ENCODE measurements at places on chromosomes 1 and 21.

- no peak for DNase-seq
These were observed 58.0 kb downstream of the MDM4 start for GRCh38 chr1:204574016-204574864.

GRCh38 chr1:236122176-236122575 lies 20.2 kb upstream of the GPR137B start:
- no peak for DNase-seq

- no peak for DNase-seq
These were observed 40.3 kb downstream of the LRRN2 start for GRCh38 chr1:204645251-204645650.

- DNase-seq, result no peak
These were observed 2.7 kb downstream of the DDX20 start for GRCh38 chr1:111758373-111758772.

DNA sequence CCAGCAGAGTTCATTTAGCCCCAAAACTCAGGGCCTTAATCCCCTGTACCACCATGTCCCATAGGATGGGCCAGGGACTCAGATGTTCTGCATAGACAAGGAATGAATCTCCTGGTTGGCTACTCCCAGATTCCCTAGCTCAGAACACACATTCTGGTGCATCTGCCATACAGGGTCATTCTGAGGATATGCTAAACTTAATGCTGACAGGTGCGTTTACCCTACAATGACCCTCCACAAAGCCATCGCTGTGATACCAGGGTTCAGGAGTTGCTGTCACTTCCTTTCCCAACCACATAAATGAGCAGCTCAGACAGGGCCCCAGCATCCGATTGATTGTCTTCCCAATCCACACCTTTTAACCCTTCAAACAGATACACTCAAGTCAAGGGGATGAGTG lies 32.0 kb upstream of the HHAT start:
- no peak for DNase-seq

- DNase-seq, result no peak
These were observed 62.3 kb downstream of the GON4L start for GRCh38 chr1:155794605-155795245.

DNA sequence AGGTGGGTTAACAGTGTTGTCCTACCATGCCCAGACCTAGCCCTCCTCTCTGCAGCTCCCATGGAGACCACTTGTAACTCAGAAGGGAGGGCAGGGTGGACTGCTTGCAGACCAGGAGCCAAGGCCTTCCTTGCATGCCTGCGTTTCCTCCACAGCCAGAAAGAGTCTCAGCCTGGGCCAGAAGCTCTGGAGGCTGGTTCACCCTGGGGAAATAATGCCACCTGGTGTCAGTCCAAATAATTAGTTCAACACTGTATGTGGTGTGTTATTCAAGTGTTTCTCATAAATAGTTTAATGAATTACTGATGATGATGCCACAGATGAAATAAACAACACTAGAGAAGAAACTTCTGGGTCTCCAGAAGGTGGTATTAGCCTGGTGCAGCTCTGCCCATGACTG lies 16.9 kb upstream of the VANGL1 start:
- no peak for DNase-seq

- no peak for DNase-seq
These were observed 51.3 kb downstream of the CAPN9 start for GRCh38 chr1:230798491-230798890.

GRCh38 chr1:39474810-39475209 lies 16.6 kb upstream of the BMP8A start:
- DNase-seq, result no peak

DNA sequence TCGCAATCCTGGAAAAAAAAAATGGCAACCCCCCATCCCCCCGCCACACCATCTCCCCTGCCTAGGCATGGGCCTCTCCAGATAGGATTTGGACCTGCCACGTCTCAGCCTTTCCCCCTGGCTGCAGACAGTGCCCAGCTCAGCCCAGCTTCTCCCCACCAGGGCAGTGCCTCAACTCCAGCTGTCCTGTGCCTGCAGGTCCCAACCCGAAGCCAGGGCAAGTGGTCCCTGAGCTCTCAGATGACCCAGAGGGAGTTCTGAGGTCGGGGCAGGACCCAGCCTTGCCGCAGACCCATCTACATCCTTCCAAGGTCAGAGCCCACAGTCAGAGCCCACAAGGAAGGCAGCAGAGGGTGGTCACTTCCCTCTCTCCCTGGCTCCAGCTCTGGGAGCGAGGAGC lies 86.7 kb upstream of the POU3F1 start:
- no peak for DNase-seq

- DNase-seq, result no peak
These were observed 110.4 kb upstream of the IFFO2 start for GRCh38 chr1:19066874-19067181.

GRCh38 chr1:15323351-15323988 lies 76.4 kb downstream of the FHAD1 start:
- peak; percentile 55 for DNase-seq

DNA sequence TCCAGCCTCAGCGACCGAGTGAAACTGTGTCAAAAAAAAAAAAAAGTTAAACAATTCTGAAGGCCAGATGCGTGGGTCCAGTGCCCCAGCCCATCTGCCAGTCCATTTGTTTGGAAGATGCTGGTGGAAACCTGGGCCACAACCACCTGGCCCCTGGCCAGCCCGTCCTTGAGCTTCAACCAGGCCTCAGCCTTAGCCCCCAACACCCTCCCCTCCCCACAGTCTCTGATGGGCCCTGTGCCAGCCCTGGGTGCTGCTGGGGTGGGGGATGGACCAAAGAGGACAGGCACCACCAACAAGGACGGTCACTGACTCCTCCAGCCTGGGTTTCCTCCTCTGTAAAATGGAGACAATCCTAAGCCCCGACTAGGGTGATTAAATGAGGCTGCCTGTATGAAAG lies 19.6 kb upstream of the PLEKHG5 start:
- DNase-seq, result no peak

GRCh38 chr1:111162488-111162880 lies 22.5 kb downstream of the CEPT1 start:
- DNase-seq, result no peak

GRCh38 chr1:97042551-97042950 lies 321.0 kb downstream of the PTBP2 start:
- no peak for DNase-seq

DNA sequence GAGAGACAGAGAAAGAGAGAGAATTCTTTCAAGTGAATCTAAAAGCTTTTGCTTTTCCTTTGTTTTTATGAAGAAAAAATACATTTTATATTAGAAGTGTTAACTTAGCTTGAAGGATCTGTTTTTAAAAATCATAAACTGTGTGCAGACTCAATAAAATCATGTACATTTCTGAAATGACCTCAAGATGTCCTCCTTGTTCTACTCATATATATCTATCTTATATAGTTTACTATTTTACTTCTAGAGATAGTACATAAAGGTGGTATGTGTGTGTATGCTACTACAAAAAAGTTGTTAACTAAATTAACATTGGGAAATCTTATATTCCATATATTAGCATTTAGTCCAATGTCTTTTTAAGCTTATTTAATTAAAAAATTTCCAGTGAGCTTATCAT lies 117.6 kb downstream of the PTPRC start:
- no peak for DNase-seq

- no peak for DNase-seq
These were observed 5.5 kb downstream of the MFSD2A start for GRCh38 chr1:39960431-39960958.

- DNase-seq, result peak; percentile 84
These were observed 41.8 kb upstream of the PWP2 start for GRCh38 chr21:44065428-44065827.

- no peak for DNase-seq
These were observed 31.7 kb downstream of the CCDC190 start for GRCh38 chr1:162829268-162829667.

- no peak for DNase-seq
These were observed 11.9 kb downstream of the PIGV start for GRCh38 chr1:26799479-26800142.

DNA sequence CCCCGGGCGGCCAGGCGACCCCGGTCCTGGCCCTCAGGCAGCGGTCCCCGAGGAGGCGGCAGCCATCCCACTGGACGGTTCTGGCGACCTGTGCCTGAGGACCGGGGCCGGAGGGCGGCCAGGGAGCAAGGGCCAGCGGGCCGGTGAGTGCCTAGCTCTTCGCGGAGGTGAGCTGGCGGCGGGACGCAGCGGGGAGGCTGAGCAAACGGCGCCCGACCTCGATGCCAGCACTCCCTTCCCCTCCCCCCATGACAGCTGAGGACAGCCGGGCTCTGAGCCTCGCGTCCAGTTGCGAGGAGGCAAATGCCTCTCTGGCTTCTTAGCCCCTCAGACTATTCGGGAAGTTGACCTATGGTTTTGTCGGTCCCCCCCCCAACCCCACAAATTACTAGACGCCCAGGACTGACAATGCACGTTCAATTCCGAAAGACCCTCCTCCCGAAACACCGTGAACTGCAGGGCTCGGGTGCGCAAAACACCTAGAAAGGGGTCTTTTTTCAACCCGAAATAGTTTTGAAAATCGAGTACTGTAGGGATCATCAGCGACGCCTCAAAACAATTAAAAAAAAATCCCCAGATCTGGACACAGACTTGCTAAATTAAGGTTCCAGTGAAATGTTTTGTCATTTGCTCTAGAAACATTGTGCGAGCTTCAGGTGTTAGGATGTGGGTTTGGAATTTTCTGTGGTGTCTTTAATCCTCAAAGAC lies 8.3 kb downstream of the CDKN2C start:
- no peak for DNase-seq

DNA sequence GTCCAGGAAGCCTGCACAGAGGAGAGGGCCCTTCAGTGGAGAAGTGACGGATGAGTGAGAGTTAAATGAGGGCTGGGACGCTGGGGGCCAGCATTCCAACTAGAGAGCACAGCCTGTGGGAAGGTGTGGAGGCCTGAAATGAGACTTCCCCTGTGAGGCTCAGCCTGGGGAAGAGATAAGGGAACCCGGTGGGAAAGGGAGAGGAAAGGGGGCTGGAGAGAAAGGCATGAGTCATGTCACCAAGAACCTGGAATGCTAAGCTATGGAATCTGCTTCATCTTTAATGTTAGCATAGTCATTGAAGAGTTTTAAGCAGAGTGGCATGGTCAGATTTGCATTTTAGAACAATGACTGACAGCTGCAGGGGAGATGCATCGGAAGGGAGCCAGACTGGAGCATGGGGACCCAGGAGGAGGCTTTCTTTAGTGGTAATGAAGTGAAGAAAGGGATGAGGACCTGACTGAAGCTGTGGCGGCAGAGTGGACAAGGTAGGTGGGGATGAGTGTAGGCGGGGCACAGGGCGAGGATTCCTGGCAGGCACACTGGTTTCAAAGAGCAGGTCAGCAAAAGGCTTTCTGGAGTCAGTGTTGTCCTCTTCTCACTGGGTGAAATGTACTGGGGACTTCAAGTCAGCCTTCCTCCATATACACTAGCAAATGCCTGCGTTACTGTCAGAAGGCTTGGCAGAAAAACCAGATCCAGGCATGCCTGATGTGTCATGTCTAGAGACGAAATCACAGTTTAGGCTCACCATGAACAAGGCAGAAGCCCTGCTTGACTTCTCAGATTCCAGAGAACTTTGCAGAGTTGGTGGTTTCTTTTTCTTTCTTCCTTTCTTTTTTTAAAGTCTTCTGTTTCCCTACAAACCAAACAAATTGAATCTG lies 8.0 kb downstream of the RGL1 start:
- DNase-seq, result no peak

- DNase-seq, result no peak
These were observed 18.9 kb upstream of the OR10J5 start for GRCh38 chr1:159554696-159555095.

DNA sequence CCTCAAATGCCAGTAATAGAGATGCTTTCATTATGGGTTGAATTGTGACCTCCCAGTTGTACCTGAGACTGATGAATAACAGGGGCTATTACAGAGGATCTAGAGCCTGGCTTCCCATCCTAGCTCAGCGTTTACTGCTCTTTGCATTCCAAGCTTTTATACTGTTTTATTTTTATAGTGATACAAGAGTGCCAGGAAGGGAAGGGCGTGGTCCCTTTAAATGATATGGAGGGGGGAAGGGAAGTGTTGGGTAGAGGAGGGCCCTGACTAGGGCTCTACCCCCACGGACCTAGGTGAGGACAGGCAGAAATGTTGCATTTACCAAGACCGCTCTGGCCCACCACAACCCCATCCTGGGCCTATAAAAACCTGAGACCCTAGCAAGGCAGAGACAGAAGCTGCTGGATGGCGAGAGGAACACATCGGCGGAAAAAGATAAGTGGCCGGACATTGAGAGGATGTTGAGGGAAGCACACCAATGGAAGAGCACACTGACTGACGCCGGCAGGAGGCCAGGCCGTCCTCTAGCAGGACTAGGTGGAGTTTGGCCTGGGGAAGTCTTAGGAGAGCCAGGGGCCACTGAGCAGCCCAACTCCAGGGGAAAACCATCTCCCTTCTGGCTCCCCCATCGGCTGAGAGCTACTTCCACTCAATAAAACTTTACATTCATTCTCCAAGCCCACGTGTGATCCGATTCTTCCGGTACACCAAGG lies 1025.9 kb downstream of the TTLL7 start:
- no peak for DNase-seq

DNA sequence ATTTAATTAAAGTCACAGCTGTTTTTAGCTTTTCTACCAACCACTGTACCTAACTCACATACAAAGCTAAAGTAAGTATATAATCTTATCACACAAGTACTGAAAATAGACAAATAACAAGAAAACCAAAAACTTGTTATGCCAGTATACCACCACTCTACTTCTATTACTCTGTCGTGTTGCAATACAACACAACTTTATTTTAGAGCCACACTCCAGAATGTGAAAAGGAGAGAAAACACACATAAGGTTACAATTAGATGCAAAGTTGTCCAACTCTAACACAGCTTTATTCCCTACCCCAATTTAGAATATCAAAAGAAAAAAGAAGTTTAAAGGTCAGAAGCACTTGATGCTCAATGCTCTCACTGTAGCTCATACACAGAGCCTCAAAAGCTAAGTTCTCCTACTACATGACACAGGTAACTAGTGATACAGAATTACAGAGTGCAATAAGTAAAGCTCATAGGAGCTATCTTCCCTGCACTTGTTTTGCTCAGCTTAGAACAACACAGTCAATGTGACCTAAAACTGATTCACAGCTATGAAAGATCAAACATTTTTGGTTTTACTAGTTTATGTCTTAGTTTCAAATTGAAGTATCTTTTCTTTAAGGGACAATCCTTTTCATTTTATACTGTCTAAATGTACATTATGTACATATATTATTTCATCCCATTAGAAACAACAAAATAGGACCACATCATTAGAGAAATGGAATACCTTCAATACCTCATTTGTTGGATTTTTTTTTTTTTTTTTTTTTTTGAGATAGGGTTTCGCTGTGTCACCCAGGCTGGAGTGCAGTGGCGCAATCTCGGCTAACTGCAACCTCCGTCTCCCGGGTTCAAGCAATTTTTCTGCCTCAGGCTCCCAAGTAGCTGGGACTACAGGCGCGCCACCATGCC lies 29.2 kb downstream of the EYA3 start:
- no peak for DNase-seq

- no peak for DNase-seq
These were observed 95.8 kb downstream of the OBSCN start for GRCh38 chr1:228303596-228303995.

- no peak for DNase-seq
These were observed 88.4 kb upstream of the PDE4B start for GRCh38 chr1:65704318-65704717.

DNA sequence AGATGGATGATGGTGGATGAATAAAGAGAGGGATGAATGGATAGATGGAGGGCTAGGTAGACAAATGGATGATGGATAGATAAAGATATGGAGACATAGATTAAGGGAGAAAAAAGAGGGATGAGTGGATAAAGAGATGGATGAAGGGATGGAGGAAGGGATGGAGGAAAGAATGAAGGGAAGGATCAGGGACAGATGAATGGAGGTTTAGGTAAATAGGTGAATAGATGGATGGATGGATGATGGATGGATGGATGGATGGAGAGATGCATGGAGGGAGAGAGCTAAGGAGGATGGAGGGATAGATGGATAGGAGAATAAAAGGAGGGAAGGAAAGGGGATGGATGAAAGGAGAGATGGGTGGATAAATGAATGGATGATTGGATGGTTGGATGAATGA lies 28.8 kb downstream of the PLXNA2 start:
- DNase-seq, result no peak

All from T follicular helper cell (primary cell).